Panc1 (cell line): ENCODE measurements at places on chromosomes 1 and 21. TPM values are rescaled to one million over a fixed set of nuclear protein-coding genes. Genes with fewer than 3 reads are reported as not detected.

GRCh38 chr21:30638686-30639085 is 3.7 kb downstream of the KRTAP20-2 start:
- H3K27ac ChIP-seq: no peak overlapping the region
- H3K36me3 ChIP-seq: no peaks in the 10 kb centered on the region
- no peak overlapping the region for H3K4me3 ChIP-seq
- H3K27me3 ChIP-seq: no peaks in the 10 kb centered on the region

DNA sequence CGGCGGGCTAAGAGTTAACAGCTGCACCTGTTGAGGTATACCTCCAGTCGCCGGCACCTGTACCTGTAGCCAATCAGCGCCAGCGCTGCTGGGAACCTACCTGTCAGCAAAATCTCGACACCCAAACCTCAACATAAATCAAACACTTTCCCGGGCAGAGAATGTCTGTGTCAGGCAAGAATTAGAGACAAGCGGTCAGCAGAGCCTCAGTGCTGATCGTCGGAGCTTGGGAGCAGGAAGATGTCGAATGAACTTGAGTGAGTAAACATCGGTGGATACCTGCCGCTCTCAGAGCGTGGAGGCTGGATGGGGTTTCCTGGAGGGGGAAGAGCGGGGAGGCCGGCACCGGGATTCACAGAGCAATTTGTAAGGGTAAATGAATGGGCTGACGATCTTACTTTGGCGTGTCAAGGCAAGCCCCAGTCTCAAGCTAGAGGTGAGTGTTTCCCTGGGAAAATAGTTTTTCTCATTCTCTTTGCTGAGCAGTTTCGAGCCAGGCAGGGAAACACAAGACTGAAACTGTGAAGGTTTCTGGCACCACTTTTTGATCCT is at the start of gene GRHL3:
GRHL3 (plus strand) TSS at position 46 of the 552 bp plus-strand sequence; CDS start at position 241, 195 bp downstream.
- H3K27me3 ChIP-seq: no peaks in the 10 kb centered on the region
- H3K36me3 ChIP-seq: no peaks in the 10 kb centered on the region
- peak within 1 kb of the TSS; percentile 88 for H3K27ac ChIP-seq
- H3K4me3 ChIP-seq: peak within 1 kb of the TSS; percentile 46
- peaks cover 64% of the 10 kb centered on the region for H3K4me1 ChIP-seq

The GALE gene
- 114 TPM for total RNA-seq

DNA sequence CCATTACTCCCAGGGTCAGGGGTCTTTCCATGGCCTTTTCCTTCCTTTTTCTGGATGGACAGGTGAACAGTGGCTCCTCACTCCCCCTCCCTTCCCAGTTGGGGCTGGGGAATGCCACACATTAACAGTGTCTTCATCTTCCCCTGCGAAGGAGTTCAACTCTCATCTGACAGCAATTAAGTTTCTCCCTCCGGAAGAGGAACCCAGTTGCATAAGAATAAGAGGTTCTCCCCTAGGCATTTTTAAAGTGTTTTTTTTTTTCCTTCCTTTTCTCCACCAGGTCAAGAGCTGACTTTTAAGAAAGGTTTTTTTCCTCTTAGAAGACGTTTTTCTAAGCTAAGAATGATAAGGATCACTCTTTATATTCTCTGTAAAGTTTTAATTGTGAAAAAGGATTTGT is 42.3 kb upstream of the FASLG start:
- no peak for DNase-seq
- peaks cover under 1% of the 10 kb centered on the region; the same call in 1 of the 2 replicates for H3K36me3 ChIP-seq
- no peaks in the 10 kb centered on the region for H3K4me1 ChIP-seq

GRCh38 chr21:33825915-33826314 is 89.7 kb downstream of the ATP5PO start:
- no peak overlapping the region for H3K27ac ChIP-seq
- no peak for DNase-seq
- H3K27me3 ChIP-seq: no peaks in the 10 kb centered on the region
- no peaks in the 10 kb centered on the region for H3K4me1 ChIP-seq
